Mesenteric fat pad (tissue), 1 donor: ENCODE measurements at places on chromosomes 7 and 10.

GRCh38 chr7:92824450-92824849, 11.9 kb downstream of the CDK6 start:
- DNase-seq = no peak

DNA sequence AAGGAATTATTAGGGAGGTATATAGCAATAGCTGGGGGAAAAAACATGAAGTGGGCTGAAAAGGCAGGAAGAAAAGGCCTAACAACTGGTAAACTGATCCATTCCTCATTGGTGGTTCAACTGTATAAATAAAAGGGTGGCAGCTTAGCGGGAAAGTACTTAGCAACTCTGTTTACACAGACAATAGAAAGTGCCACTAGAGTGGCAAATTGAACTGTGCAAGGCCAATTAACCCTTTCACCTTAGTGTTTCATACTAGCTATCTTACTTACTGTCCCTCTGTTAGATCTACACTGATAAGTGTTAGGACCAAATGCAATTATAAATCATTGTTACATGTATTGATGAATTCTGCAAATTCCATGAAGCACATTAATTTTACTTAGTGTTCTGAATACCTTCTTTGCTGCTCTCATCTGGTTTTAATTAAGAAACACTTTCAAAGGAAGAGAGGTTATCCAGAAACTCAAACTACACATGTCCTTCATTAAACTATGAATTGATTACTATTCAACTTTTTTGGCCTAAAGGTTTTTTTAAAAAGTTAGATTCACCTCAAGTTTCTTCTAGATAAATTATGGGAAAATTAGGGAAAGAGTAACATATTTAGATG, 28.0 kb downstream of the DNAJC1 start:
- no peak for DNase-seq

DNA sequence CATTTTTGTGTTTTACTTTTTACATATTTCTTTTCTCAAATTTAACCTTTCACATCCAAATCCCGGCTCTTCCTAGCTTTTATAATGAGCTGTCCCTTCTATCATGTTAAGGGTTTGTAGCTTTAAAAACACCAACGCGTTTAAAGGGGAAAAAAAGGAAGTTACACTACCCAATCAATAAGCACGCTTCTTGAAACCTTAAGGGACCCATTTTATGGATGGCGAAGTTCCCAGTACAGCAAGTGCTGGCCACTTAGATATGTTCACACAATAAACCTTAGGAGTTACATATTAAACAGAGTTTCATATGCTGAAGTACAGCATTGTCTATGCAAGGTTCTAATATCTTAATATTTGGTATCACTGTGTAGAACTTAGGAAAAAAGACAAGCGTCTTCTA, 1.8 kb downstream of the GNG11 start:
- no peak for DNase-seq

GRCh38 chr10:71513936-71514335, 117.2 kb downstream of the CDH23 start:
- no peak for DNase-seq

GRCh38 chr10:79424221-79425073, 21.0 kb downstream of the ZCCHC24 start:
- no peak for DNase-seq

DNA sequence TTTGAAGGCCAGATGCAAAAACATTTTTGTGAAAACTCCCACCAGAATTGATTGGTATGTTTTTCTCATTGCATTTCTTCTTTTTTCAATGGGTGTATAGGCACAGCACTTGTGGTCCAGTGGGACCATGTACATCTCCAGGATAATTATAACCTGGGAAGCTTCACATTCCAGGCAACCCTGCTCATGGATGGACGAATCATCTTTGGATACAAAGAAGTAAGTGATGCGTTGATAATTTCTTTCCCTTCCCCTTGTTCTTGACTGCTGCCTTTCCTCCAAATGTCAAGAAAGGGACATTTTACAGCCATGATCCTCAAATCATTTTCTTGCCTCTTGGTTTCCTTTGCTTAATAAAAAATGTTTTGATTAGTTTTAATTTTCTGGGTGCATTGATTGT, 331.5 kb downstream of the PLXDC2 start:
- DNase-seq = no peak

DNA sequence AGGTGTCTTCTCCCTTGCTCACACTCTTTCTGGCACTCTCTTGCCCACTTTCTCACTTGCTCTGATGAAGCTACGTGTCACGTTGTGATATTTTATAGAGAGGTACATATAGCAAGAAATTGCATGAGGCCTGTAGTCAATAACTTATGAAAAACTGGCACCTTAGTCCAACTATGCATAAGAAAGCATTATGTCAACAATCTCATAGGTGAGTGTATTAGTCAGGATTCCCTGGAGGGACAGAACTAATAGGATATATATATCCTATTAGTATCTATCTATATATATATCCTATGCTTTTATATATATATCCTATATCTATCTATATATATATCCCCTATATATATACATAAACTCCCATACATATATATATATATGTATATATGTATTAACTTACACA, 18.8 kb upstream of the MDFIC start:
- no peak for DNase-seq

- no peak for DNase-seq
Observed at GRCh38 chr7:80937336-80937735, 18.5 kb upstream of the SEMA3C start.

GRCh38 chr7:152617056-152617455, 58.9 kb downstream of the XRCC2 start:
- DNase-seq = no peak

DNA sequence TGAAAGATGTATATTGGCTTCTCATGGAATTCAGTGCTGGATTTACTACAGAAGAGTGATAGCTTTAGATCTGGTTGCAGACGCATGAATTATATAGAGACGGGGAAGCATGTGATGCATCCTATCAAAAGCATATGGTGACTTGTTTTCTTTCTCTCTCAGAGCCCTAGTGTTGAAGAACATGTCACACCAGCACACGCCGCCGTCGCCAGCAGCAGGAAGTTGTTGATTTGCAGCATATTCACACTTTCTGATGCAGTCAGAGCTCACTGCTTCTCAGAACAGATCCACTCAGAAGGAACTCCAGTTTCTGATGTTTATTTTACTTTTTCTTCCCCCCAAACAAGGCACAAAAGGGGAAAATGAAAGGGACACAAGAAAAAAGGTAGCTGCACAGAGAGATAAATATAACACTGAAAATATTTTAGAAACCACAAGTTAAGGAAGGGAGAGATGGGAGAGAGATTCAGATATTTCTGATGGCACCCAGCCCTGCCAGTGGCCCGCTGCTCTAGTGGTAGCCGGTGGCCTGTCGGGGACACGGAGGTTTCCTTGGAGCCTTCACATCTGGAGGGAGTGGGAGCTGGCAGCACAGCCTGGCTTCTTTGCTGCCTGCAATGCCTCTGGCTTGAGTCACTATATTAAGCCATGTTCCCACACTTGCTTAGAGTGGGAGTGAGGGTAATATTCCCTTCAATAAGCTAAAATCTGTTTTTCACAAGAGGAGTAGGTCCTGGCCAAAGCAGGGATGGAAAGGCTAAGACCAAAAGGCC, 123.2 kb downstream of the NRP1 start:
- no peak for DNase-seq

DNA sequence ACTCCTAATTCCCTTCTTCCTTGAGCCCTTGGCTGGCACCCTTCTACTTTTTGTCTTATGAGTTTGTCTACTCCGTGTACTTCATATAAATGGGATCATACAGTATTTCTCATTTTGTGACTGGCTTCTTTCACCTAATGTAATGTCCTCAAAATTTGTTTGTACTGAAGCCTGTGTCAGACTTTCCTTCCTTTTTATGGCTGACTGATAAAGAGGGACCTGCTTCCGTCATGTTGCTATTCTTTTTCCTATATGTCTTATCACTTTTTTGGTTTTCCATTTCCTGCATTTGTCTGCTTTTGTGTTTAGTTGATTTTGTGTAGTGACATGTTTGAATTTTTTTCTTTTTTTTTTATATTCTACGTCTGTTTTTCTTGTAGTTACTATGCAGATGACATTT, 470.9 kb downstream of the SDK1 start:
- no peak for DNase-seq

- DNase-seq = no peak
Observed at GRCh38 chr7:151518105-151518946, 1.4 kb downstream of the RHEB start.

GRCh38 chr7:50768485-50769474, 13.9 kb downstream of the GRB10 start:
- no peak for DNase-seq

- DNase-seq = no peak
Observed at GRCh38 chr7:140230516-140230860, 53.7 kb upstream of the KDM7A start.

GRCh38 chr7:101690061-101690460, 61.0 kb upstream of the MYL10 start:
- no peak for DNase-seq

DNA sequence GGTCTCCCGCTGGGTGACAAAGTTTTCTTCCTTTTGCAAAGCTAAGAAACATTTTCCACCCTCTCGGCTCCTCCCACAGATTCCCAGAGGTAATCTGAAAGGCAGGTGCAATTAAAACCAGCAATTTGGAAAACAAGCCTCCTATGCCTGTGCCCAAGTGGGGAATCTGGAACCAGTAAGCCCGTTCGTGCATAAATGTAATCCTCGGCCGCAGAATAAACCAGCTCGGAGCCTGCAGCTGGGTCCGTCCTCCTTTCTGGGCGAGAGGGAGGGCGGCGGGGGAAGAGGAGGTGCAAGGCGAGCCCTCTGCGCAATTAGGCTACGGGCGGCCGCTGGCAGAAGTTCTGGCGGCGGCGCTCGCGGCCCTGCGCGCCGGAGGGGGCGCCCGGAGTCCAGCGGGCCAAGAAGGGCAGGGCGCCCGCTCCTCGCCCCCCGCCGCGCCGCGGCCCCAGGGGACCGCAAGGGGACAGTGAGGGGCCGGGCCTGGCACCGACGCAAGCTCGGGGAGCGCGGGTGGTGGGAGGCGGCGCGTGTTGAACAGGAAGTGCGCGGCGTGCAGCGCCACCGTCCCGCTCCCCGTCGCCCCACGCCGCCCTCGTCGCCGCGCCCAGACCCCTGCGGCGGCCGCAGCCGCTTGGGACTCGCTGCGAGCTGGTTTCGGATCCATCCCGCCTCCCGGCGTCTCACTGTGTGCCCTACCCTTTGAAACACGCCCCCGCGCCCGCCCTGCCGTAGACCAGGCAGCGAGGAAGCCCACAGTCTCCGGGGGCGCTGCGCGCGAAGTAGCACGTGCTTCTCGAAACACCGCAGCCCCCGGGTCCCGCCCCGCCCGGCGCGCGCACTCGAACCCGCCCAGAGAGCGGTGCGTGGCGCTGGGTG, at the start of gene PRKAG2:
Gene PRKAG2, minus strand, starts transcription at position 217 of the 879 bp plus-strand sequence. CDS start 495 bp downstream, outside the sequence.
- DNase-seq = no peak

DNA sequence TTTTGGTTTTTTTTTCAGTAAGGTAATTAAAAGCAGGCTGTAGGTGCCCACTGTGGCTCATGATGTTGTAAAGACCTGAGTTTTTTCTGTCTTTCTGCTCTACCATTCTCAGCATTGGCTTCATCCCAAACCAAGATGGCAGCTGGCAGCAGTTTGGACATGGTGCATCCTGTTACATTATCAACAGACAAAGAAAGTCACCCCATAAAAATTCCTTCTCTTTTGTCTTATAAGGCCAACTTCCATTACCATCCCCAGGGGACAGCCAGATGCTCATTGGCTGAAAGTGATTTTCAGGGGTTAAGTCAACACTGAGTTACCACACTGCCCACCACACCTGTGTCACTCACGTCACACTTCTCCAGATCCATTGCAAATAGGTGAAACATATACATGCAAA, 558.4 kb downstream of the SDK1 start:
- no peak for DNase-seq
